ENCODE measurements at places on chromosomes 7 and 10.

DNA sequence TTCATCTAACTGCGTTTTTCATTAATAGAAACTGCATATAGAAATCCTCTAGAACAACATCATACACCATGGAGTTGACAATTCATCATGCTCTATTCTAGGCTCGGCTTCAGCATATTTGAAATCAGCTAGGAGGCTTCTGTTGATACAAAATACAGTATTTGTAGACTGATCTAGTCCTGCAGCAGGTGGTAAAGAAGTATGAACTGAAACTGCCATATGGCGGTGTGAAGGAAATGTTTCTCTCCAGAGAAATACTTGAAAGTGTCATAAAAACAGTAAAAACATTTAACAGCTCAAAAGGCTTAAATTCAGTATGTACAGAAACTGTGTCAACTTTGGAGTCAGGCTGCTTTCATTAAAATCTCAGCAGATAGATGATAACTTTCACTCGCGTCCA lies 32.0 kb upstream of the MYO3A start:
- no peak for DNase-seq

- DNase-seq: no peak
These were observed 59.0 kb upstream of the HABP2 start for GRCh38 chr10:113493882-113494301.

DNA sequence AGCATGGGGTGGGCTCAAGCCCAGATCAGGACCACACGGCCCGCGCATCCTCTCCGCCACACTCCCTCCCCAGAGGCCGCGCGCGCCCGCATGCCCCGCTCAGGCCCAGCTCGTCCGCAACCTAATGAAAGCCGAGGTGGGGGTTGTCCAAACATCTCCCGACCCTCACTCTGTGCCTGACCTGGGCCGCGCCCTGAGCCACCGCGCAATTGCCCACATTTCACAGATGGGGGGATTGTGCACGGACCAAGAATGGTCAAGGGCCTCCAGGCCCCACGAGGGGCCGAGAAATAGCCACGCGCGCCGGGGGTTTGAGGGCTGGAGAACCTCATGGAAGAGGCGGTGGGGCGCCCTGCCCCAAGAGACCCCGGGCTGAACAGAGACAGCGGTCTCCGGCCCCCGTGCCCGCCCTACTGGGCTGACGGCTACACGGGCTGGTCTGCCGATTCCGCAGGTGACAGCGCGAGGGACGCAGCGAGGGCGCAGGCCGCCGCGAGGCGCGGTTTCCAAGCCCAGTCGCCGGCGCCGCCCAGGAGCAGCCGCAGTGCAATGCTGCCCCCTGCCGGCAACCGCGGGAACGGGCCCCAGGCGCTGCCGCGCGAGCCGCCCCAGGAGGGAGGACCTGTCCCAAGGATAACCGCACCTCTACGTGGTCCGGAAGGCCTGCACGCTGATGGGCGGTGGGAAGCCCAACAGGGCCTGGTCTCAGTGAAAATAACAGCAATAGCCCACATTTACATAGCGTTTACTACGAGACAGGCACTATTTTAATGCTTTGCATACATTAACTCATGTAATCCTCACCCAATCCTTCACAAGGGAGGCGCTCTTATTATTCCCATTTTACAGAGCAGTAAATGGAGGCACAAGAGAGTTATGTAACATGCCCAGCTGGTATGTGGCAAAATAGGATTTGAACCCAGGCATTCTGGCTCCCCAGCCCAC lies 10.5 kb upstream of the GRID1 start:
- DNase-seq: peak; percentile 67

- DNase-seq: no peak
These were observed 28.4 kb downstream of the RASGEF1A start for GRCh38 chr10:43238462-43238861.

- DNase-seq: no peak
These were observed 7.9 kb downstream of the EIF3B start for GRCh38 chr7:2362385-2363088.

DNA sequence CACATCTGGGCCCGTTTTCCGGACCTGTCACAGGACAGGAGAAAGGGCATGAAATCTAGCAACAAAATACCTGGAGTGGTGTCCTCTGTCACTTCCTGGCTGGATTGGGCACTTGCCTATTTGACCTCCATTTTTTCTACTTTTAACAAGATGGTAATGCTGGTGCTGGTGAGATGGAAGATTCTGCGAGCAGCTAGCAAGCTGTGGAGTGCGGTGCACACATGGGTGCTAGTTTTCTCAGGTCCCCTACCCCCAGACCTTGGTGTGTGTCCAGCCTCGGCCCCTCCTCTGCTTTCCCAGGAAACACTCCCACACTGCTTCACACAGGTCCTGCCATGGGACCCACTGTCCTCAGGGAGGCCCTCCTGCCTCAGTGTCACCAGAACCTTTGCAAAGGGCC lies 87.7 kb downstream of the WDR11 start:
- no peak for DNase-seq

- no peak for DNase-seq
These were observed 16.6 kb downstream of the ZNF862 start for GRCh38 chr7:149854611-149855360.

DNA sequence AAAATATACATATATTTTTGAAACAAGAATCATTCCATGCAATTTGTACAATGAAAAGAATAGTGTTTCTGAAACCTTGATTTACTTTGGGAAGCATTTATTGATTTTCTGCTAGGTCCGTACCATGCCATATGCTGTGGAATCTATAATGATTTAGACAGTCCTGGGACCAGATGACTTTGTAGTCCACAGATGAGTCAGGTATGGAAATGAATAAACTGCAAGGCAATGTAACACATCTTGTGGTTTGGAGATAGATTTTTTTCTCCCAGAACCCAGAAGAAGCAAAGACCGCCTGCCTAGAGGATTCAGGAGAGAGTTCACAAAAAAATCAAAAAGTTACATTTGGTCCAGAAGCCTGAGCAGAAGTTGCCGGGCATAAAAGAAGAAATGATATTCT lies 190.4 kb downstream of the GPR37 start:
- no peak for DNase-seq

DNA sequence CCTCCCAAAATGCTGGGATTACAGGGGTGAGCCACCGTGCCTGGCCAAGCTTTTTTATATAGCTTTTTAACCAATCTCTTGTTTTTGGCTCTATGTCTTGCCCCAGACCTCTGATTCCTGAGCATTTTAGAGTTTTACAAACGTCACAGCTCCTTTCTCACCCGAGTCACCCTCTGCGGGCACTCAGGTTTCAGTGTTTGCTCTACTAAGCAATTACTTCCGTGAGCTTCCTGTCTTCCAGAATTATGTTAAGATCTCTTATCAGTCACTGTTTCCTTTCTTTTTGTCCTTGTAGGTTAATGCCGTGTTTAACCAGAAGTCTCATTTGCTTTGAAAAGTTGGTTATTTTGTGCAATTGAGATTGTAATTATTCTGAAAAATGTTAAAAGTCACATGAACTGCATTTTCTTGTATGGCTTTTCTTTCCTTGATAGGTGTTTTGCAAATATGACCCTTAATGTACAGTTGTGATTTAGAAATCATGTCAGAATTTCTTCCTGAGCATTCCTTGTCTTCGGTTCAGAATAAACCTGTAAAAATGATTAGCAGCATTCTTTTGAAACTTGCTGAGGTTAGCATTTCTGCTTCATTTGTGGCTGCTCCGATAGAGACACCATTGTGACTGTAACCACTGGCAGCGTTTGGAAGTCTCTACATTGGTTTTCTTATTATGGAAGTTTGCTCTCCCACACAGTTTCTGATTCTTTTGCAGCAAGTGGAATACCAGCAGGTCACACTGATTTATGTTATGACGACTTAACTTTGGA lies 4.5 kb upstream of the HKDC1 start:
- DNase-seq: no peak

- no peak for DNase-seq
These were observed 967 bp upstream of the GLI3 start for GRCh38 chr7:42237811-42238541.

DNA sequence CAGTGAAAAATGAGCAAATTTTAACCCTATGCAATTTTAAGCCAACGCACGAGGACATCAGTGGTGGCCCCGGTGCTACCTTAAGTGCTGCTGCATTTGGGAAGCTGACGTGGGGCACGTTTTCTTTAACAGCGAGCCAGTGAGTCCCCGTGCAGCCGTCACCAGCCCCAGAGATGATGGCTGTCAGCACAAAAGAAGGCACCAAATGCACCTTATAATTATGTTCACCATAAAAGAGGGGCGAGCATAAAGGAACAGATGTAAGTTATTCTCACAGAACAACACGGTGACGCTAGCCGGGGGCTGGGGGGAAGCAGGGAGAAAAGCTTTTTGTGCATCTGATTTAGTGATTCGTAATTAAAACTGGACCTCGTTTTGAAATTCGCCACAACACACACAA lies 260.1 kb downstream of the DNAJB6 start:
- no peak for DNase-seq

DNA sequence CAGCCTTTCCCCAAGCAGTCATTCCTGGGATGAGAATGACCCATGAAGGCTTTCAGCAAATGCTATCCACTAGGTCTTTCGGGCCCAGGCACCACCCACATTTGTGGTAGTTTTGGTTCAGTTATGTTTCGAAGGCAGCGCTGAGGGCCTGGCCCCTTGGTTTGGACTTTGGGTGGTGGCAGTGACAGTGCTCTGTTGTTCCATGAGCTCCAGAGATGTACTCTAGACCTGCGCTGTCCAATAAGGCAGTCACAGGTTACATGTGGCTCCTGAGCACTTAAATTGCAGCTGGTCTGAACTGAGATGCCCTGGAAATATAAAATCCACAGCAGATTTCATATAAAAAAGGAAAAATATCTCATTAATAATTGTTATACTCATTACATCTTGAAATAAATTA lies 209.6 kb downstream of the CCSER2 start:
- DNase-seq: no peak

DNA sequence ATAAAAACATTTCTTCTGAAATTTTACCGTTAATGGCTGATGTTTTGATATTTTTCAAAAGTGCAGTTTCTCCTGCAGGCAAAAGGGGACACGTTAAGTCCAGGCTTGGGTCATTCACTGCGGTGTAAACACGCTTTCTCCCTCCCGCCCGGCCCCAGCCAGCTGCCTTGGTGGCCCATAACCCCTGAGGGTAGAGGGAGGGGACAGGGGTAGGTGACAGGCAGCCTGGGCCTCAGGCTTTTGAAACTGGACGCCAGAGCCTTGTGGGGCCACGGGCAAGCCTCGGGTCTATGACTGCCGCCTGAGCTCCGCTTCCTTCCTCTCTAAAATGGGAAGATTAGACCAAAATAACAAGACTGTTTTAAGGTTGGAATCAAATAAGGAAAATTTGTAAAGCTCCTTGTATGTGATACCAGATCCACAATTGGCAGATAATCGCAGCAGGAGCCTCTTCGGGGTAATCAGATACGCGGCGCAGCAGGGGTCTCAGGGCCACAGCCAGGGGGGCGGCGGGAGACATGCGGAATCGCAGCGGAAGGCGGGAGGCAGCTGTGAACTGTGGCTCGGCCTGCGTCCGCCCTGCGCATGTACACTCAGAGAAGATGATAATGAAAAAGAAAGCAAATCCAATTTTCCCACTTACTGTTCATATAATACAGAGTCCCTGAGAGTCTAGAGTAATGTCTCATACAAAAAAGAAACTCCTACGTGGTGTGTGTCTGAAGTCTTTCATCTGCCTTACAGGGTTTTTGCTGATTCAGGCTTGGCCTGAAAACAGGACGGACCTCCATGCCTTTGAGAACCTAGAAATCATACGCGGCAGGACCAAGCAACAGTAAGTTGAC lies 138.3 kb downstream of the EGFR start:
- no peak for DNase-seq

DNA sequence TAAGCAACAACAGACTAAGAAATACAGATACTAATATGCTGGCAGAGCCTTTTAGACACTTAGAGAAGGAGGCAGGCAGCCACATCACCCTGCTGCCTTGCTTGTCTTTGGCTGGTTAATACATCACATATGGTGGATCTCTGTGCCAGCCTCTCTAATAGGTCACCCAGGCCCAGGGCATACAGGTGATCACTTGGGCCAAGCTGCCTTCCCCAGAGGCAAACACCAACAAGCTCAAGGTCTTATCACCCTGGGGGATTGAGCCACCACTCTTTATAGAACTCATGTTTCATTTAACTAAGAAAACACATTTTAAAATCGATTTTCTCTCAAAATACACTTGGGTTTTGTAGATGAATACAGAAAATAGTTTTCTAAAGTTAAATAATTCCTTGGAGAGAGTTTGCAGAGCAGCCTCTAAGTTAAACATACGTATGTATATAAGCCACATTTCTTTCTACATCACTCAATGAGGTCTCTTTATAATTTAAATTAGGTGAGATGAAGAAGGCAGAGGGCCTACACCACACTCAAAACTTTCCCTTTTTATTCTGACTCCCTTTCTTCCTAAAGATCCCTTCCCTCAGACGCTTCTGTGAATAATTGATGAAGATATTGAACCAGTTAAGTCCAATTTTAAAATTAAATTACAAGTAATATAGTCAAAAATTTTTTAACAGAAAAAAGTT lies 556.8 kb upstream of the GHITM start:
- no peak for DNase-seq

- DNase-seq: no peak
These were observed 9.0 kb downstream of the SKIDA1 start for GRCh38 chr10:21516242-21517131.

- DNase-seq: no peak
These were observed 31.9 kb upstream of the AGBL3 start for GRCh38 chr7:134954197-134955082.

DNA sequence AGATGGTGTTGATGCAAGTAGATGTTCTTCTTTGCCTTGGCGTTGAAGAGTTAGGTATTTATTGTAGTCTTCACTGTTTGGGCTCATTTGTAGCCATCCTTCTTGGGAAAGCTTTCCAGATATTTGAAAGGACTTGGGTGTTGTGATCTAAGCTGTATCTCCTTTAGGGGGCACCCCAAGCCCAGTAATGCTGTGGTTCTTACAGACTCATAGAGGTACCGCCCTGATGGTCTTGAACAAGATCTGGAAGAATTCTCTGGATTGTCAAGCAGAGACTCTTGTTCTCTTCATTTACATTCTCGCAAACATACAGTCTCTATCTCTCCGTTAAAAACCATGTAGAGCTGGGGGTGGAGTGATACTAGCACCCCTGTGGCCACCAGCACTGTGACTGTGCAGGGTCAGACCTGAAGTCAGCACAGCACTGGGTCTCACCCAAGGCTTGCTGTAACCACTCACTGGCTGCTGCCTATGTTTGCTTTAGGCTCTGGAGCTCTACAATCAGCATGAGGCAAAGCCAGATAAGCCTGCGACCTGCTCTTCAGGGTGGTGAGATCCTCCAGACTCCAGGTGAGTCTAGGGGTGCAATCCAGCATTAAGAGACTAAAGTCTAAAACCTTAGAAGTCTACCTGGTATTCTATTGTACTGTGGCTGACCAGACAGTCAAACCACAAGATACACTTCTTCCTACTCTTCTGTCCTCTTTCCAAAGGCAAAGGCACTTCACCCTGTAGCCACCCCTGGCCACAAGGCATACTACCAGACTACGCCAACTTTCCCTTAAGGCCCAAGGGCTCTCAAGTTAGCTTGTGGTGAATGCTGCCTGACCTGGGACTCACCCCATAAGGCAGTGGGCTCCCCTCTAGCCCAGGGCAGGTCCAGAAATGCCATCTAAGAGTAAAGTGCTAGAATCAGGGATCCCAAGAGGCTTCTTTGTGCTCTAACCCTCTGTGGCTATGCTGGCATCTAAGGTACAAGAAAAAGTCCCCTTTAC lies 209.7 kb upstream of the TMEM196 start:
- DNase-seq: no peak

- no peak for DNase-seq
These were observed 484.4 kb downstream of the SORCS1 start for GRCh38 chr10:106680061-106680460.

Data from stimulated activated CD4-positive, alpha-beta T cell treated with anti-CD3 and anti-CD28 coated beads, TNF-alpha, amount 100 ng/mL, for 48 hours (primary cell).